ENCODE measurements at places on chromosomes 5 and 9.

- peak; percentile 92 for DNase-seq
Observed at GRCh38 chr9:95778957-95779356, 96.5 kb upstream of the ERCC6L2 start.

DNA sequence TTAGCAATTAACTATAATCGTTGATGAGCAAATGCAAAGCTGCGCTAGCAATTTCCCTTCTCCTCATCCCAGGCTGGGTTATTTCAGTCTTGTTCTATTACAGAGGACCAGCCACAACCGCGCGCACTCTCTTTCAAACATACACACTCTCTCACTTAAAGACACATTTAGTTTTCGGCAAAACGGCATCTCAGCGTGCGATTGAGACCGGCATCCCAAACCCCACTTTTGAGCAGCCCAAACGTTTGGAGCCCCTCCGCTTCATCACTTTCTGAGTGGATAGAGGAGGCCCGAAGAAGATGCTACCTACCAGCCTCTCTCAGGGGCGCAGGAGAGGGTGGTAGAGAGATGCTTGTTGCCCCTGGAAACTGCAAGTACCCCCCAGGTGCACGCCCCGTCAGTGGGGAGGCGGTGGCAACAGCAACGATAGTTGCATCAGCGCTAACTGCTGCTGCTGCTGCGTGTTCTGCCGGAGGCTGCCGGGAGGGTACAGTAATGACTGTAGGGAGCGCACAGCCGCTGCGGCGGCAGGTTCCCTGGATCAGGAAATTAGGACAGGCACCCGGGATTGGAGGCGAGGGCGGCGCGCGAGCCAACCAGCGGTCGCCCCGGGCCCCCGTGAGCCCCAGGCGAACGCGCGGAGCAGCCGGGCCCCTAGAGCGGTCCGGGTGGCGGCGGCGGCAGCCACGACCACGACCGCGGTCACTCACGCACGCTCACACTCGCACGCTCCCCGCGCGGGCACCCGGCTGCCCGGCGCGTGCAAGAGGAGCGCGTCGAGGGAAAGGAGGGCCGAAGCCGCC lies 467 bp upstream of the VLDLR start:
- peak; percentile 78 for DNase-seq

DNA sequence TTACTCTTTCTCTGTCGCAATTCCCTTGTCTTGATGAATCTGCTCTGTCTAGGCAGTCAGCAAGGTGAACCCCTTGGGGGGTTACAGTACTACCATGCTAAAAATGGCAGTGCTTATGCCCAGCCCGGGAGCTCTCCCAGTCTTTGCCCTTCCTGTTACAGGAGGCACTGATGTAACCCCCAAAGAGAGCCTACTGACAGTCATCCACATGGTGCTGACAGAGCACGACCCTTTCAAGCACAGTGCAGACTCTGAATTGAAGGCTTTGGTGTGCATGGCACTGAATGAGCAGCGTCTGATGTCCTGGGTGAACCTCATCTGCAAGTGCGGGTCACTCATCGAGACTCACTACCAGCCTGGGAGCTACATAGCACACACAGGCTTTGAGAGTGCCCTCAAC lies 34.5 kb upstream of the SLC36A2 start:
- no peak for DNase-seq

GRCh38 chr5:43191740-43192557 lies at the start of gene NIM1K:
NIM1K (plus strand) TSS chr5:43192225; CDS start chr5:43245776, 53,551 bp downstream.
- peak; percentile 37 for DNase-seq

- DNase-seq = no peak
Observed at GRCh38 chr5:61697809-61698558, 365.9 kb downstream of the ZSWIM6 start.
